NCI-H1105 treated with DMSO at 0.1 percent for 48 hours (cell line): ENCODE measurements at places on chromosomes 16 and 17.

DNA sequence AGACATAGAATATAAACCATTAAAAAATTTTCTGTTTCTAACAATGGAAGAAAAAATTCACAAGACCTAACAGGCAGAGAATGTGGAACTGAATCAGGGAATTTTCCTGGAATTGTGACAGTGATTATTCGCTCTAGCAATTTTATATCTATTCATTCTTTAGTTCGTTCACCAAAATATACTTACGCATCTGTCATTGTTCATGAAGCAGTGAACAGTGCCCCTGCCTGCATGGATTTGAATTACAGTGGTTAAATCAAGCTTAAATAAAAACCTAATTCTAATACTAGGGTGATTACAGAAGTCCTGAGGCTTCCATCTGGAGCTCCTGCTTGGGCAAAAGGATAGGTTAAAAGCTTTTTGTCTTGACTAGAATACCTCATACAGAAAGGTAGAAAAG lies 48.6 kb downstream of the ABCA8 start:
- no peak for DNase-seq

GRCh38 chr16:58042001-58042885 lies 16.7 kb downstream of the MMP15 start:
- DNase-seq: no peak

GRCh38 chr17:41437769-41438168 lies 3.0 kb downstream of the KRT38 start:
- DNase-seq: no peak

GRCh38 chr17:50847566-50847965 lies 12.2 kb downstream of the WFIKKN2 start:
- no peak for DNase-seq

- DNase-seq: peak; percentile 39
These were observed 222.1 kb downstream of the RBFOX3 start for GRCh38 chr17:79388556-79389295.

GRCh38 chr17:27091043-27091497 lies 202.8 kb upstream of the WSB1 start:
- DNase-seq: no peak

DNA sequence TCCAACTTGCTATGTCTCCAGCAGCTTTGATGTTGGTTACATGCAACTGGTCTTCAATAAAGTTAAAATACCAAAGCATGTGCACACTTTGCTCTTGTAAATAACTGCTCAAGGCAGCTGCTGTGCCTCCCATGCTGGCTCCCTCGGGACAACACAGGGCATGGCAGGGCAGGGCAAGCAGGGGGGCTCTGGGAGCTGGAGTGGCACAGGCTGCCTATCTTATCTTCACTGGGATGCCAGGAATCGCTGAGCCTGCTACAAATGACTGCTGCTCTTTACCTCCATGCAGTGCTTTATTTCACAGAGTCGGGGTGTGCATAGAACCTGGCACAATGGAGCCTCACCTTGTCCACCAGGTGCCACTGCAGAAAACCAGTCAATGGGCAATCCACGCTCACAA lies 21.8 kb downstream of the PEMT start:
- no peak for DNase-seq

DNA sequence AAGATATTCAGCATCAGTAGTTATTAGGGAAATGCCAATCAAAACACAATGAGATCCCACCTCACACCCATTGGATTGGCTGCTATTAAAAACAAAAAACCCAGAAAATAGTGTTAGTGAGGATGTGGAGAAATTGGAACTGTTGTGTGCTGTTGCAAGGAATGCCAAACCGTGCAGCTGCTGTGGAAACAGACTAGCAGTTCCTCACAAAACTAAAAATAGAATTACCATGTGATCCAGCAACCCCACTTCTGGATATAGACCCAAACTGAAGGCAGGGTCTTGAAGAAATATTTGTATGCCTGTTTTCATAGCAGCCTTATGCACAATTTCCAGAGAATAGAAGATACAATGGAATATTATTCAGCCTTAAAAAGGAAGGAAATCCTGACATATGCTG lies 46.0 kb downstream of the FOXK2 start:
- no peak for DNase-seq

DNA sequence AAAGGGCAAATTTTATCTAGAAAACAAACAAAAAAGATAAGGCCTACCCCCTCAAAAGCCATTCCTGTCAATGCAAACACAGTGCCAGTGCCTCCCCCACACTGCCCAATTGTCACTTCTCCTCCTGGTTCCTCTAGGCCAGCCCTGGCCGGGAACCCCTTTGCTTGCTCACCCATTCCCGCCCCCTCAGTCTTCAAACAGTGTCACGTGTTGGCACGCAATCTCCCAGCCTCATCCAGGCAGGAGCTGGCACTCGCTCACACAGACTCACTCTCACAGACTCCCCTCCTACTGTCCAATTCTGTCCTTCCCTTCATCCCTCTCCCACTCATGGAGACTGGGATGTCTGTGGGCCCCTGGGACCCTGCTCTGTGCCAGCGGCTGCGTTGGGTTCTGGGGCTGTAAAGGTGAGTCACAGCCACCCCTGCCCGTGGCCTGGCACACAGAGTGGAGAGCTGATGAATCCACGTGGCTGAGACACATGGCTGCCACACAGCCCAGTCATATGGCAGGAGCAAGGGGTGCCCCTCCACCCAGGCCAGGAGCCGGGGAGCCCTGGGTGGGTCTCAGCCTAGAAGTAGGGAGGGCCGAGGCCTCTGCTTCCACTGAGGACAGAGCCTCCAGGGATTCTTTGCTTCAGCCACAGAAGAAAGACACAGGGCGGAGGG lies 54.8 kb downstream of the VAC14 start:
- DNase-seq: no peak

DNA sequence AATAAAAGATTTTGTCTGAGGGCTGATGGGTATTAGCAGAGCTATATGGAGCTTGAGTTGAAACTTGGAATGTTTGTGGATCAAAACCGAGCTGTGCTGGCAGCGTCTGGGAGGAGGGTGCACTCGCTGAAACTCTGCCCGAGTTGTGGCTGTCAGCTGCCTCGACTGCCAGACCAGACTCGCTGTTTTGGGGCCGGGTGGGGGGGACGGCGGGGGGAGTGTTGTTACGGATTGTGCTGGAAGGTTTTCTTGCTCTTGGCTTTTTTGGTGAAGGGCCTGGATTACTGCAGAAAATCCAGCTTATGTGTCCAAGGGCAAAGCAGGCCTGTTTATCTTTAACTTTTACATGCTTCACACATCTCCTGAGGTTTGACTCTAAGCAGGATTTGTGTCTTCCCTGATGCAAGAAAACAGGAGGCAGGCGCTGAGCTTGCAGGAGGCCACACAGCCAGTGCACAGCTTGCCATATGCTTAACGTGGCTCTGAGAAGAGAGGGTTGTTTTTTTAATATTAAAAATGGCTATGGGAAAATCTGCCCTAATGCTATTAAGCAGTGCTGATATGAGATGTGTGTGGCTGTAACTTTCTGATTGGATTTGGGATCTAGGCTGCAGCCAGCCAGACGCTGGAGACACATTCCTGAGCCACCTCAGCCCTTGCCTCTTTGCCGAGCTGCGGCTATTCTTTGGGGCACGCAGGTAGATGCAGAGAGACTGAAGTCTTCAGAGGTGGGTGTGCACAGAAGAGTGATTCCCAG lies 20.5 kb upstream of the RPTOR start:
- no peak for DNase-seq

GRCh38 chr17:76816590-76817135 lies 51.5 kb upstream of the MGAT5B start:
- peak; percentile 50 for DNase-seq

DNA sequence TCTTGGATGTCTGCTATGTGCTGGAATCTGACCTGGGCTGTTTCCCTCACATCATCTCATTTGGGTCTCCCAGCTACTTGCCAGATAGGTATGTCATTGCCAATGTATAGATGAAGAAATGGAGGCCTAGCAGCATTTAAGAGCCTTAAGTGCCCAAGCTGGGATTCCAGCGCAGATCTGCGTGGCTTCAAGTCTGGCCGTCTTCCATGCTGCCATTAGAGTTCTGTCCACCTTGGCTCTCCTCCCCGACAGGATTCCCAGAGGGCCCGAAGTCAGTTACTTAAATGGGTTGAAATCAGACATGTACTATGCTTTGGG lies 33.0 kb upstream of the CCR7 start:
- DNase-seq: no peak

GRCh38 chr17:52546493-52546892 lies 388.0 kb upstream of the CA10 start:
- DNase-seq: no peak

DNA sequence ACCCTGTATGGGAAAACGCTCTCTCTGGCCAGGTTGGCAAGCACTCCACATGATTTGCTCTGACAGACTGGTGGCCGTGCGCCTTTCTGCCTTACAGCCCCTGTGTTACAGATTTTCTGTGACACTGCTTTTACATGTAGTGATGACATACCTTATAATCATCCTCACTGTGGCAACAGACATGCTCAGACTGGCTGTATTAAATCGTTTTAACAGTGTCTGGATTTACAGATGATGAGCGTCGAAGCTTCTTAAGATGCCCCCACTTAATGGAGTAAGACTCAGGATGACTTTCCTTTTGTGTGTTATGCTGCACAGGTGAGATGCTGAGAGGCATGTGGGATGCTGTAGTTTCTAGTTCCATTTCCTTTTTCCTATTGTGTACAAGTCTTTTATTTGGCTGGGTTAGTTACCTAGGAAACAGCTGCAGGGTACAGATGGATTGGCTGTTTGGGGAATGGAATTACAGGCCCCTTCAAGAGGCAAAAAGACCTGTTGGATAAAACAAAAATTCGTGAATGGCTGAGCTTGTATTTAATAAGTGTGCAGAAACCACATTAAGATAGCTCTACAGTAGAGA lies 20.9 kb upstream of the VWA3A start:
- DNase-seq: no peak

DNA sequence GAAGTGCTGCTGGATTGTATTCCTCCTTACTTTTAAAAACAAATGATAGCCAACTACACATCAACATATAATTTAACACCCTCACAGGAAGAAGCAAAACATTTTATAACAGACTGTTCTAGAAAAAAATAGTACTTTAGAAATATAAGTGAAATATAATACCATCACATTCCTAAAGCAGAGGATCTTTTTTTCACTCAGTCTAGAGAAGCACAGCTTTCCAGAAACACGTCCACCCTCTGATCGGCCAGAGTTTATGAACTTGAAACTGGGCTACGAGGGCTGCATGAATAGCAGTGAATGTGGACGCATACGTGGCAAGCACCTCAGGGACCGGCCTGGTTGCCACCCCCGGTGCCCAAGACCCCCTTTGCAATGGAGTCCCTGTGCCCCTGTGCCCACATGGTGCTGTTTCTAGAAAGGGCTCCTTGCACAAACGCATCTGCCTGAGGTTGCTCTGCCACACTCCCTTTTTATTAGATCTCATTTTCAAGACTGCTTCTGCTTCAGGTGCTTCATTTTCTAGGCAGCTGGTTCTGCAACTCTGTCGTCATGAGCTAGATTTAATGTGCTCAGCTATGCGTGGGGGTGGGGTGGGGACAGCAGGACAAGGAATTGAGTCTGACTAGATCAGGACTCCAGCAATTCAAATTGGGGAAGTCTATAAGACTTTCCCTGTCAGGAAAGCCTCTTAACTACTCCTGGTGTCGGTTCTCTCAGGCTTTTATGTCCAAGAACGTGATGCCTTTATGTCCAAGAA lies 29.1 kb upstream of the ERN1 start:
- no peak for DNase-seq

DNA sequence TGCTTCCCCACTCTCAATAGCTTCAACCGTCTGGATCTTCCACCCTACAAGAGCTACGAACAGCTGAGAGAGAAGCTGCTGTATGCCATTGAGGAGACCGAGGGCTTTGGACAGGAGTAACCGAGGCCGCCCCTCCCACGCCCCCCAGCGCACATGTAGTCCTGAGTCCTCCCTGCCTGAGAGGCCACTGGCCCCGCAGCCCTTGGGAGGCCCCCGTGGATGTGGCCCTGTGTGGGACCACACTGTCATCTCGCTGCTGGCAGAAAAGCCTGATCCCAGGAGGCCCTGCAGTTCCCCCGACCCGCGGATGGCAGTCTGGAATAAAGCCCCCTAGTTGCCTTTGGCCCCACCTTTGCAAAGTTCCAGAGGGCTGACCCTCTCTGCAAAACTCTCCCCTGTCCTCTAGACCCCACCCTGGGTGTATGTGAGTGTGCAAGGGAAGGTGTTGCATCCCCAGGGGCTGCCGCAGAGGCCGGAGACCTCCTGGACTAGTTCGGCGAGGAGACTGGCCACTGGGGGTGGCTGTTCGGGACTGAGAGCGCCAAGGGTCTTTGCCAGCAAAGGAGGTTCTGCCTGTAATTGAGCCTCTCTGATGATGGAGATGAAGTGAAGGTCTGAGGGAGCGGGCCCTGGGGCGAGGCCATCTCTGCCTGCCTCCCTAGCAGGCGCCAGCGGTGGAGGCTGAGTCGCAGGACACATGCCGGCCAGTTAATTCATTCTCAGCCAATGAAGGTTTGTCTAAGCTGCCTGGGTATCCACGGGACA lies 11.1 kb upstream of the CLEC18A start:
- DNase-seq: no peak

DNA sequence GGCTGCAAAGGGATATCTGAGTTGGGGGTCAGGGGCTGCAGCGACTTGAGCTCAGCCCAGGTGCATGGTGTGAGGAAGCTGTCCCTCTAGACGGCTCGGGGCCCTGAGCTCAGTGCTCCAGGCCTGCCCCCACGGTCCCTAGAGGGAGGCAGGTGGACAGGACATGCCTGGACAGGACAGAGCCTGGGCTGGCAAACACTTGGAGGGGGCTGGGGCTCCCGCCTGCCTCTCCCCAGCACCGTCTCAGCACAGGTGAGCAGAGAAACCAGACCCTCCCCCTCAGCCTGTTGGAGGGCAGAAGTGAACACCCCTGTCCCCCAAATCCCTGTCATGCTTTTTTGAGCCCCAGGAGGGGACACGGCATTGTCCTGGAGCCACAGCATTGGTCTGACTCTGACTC lies 11.4 kb upstream of the SLC38A10 start:
- peak; percentile 40 for DNase-seq

DNA sequence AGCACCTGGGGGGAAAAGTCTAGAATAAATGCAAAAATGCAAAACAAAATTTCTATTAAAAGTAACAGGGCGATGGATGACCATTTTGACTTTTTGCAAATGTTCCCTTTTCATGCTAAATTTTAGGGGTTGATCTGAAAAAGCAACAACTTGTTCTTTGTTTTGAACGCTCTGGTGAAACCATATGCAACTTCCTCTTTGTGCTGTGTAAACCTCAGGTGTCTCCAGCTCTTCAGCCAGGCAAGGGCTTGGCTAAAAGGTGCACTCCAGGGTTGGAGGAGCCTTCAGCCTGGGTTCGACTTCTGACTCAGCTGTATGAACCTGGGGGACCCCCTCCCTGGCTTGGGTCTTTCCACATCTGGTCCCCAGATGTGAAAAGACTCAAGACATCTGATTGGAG lies 9.5 kb downstream of the IRF8 start:
- DNase-seq: no peak

DNA sequence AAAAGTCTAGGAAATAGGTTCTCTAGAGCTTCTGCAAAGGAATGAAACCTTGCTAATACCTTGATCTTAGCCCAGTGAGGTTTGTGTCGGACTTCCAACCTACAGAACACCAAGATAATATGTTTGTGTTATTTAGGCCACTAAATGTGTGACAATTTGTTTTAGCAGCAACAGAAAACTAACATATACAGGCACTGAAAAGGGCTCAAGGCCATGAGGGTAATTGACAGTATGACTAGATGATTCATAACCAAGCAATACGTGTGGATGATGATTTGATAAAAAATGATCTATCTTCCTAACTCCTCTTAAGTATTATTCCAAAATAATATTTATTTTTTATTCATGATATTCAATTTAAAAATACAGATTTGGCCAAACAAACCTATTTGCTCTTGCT lies 27.7 kb upstream of the MED13 start:
- no peak for DNase-seq
